ENCODE measurements at places on chromosomes 3 and 15.
A peak's percentile ranks its signal among the peaks of the same experiment; 100 is the strongest.

GRCh38 chr3:123021996-123022510, 5.5 kb downstream of the SEMA5B start:
- DNase-seq: no peak

GRCh38 chr3:155407331-155407730, 113.8 kb upstream of the STRIT1 start:
- no peak for DNase-seq

DNA sequence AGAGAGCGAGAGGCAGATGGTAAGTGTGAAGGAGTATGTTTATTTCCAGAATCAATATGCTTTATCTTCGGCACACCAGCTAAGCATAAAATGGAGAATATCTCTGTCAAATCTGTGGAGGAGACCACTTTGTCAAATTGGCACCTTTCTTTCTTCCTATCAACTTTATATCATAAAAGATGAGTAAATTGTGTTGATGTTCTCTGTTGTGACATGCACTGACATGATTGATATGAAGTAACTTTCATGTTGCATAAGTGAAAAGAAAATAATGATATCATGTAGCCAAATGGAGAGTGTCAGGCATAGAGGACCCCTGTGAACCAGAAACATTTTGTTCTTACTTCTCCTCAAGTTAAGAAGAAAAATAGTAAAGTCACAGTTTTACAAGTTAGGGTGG, 753.8 kb downstream of the ZNF385D start:
- no peak for DNase-seq

GRCh38 chr3:59654123-59654479, 604.3 kb upstream of the CFAP20DC start:
- DNase-seq: no peak

DNA sequence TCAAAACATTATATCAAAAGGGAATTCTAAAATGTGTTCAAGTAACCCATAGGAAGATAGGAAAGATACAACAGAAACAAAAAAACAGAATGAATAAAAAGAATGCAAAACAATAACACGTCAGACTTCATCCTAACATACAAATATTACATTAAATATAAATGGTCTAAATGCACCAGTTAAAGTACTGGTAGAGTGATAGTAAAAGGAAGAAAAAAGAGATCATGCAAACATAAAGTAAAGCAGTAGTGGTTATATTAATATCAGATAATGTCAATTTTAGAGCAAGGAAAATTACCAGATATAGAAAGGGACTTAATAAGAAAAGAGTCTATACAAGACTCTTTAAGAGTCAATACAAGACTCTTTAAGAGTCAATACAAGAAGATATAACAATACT, 755.7 kb downstream of the MCTP2 start:
- DNase-seq: no peak

DNA sequence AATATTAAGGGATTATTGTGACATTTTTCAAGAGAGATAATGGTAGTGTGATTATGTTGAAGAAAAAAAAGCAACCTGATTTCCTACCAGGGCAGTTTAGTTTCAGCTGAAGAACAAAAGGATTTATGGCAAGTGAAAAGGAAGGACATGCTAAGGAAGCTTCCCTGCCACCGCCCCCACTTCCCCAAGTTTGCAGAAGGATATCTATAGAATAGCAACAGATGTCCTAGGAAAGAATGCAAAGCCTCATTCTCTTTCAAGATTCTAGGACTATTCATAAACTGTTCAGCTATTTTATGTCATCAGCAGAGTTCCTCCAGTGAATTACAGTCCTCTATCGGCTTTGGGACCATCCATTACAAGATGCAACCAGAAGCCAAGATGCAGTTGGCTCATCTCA, 160.8 kb downstream of the SATB1 start:
- no peak for DNase-seq

- DNase-seq: no peak
These were observed 459.6 kb upstream of the NECTIN3 start for GRCh38 chr3:110612045-110612444.

GRCh38 chr3:7733933-7734332, 767.7 kb upstream of the LMCD1 start:
- no peak for DNase-seq

DNA sequence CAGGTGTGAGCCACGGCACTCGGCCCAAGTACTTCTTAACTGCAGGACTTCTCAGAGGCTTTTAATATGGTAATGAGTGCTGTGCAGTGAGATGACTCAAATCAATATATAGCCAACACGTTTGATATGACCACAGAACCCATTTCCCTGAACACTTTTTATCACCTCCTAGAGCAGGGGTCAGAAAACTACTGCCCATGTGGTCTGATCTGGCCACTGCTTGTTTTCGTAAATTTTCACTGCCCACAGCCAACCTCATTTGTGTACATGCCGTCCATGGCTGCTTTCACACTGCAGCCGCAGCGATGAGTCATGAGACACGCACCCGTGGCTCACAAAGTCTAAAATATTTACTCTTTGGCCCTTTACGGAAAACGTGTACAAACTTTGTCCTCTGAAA, 179.2 kb downstream of the RORA start:
- DNase-seq: no peak

DNA sequence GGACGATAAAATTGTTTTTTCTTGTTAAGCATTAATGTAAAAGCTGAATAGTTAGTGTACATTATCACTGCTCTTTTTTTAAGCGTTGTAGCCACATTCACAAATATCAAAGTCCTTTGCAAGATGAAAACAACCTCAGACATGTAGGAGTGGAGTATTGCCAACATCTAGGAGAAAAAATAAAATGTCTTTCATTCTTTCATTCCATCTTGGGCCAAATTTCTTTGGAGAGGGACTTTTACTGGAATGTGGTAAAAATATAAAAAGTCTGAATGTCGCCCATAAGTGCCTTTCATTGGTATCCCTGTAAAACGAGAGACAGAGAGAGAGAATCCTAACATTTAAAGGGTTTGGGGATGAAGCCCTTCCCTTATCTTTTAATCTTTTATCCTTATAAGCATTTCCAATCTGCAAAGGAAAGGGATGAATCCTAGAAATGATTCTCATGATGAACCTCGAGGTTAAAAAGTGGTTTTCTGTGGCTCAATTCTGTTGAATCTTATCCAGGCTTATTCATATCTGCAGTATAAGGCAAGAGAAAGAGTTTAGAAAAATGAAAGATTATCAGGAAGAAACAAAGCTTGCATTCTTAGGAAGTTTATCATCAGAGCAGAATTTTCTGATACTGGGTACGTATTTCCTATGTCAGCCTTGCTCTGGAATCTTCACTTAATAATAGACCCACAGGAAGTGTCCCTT, 1031.7 kb downstream of the MCTP2 start:
- DNase-seq: no peak

GRCh38 chr3:171548917-171549316, 88.7 kb upstream of the TNIK start:
- no peak for DNase-seq

- no peak for DNase-seq
These were observed 53.7 kb downstream of the CD47 start for GRCh38 chr3:108036984-108037741.

- no peak for DNase-seq
These were observed 161.1 kb downstream of the CACNA2D3 start for GRCh38 chr3:54283470-54283869.

DNA sequence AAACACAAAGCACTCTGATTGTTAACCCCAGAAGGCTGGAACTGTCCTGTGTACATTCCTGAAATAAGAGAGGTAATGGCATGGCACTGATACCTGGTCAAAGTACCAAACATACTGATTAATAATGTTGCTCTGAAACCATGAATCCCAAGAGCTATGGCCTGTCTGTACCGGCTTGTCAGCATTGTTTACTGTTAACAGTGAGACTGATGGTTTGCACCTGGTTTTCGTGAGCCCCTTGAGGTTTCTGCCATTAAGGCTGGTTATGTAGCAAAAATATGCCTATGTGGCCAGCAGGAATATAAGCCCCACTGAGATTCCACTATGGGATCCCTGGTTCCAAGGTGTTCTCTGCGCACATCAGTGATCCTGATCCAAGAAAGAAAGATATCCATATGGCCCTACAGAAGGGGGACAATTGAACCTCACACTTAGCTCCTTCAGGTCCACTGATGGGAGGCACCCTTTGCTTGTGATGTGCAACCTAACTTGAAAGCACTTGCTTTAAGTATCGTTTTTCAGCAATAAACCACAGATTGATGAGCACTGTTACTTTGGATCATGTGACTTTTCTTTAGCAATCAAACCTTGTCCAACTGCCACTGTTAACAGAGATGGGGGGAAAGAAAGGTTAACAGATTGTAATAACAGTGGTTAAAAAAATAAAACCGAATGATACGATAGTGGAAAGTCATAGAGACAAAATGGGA, 65.2 kb downstream of the TBL1XR1 start:
- no peak for DNase-seq

DNA sequence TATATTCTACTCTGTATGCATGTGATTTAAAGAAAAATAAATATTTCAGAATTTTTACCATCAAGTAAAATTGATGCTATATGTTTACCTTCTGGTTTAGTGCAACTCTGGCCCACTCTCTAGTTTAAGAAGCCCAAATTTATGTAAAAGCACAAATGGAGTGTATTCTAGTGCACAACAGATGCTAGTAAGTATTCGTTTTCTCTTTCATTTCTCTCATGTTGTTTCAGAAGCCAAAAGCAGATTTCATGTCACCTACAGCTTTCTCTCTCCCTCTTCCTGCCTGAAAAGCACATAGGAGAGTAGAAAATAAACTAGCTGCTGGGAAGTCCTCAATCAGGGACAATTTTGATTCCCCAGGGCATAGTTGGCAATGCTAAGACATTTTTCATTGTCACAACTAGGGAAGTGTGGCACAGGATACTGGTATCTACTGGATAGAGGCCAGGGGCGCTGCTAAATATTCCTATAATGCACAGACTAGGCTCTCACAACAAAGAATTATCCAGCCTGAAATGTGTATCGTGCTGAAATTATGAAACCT, 147.4 kb upstream of the ARHGEF26 start:
- no peak for DNase-seq

DNA sequence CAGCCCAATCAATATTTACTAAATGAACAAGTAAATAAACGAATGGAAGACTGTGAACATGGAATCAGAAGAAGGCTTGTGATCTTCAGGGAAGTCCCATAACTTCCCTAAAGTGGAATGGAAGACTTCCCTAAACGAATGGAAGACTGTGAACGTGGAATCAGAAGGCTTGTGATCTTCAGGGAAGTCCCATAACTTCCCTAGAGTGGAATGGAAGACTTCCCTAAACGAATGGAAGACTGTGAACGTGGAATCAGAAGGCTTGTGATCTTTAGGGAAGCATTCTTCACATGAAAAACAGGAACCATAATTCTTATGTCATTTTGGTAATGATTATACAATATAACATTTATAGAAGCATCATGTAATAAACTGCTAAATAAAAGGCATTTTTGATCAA, 38.8 kb downstream of the EOGT start:
- no peak for DNase-seq

DNA sequence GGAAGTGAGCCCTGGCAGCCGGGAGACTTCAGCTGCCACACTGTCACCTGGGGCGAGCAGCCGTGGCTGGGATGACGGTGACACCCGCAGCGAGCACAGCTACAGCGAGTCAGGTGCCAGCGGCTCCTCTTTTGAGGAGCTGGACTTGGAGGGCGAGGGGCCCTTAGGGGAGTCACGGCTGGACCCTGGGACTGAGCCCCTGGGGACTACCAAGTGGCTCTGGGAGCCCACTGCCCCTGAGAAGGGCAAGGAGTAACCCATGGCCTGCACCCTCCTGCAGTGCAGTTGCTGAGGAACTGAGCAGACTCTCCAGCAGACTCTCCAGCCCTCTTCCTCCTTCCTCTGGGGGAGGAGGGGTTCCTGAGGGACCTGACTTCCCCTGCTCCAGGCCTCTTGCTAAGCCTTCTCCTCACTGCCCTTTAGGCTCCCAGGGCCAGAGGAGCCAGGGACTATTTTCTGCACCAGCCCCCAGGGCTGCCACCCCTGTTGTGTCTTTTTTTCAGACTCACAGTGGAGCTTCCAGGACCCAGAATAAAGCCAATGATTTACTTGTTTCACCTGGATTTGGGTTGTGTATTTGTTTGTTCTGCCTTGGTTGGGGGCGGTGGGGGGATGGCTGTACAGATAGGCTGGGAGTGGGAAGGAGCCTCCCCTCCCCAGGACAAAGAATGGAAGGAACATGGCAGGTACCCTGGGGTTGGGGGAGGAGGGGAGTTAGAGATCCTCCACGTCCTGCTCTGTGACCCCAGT, 2.9 kb upstream of the GRM2 start:
- no peak for DNase-seq

GRCh38 chr3:115968871-115969270, 345.6 kb downstream of the GAP43 start:
- DNase-seq: no peak

DNA sequence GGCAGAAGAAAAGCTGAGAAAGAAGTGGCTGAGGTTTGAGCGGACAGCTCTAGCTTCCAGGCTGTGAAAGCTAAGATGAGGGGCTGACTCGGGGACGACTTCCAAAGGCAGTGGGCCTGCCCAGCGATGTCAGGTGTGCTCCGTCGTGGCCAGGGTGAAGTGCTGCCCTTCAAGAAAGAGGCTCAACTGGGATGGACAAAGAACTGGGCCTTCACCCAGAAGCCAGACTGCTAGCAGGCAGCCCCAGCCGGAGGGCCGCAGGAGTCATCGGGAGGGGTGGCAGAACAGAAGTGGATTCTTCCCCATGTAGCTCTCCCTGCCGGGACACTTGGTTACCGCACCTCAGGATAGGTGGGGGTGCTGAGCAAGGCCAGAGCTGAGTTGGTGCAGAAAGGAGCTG, 13.1 kb upstream of the SEC13 start:
- DNase-seq: no peak

- no peak for DNase-seq
These were observed 14.4 kb downstream of the SECISBP2L start for GRCh38 chr15:49031804-49032203.

DNA sequence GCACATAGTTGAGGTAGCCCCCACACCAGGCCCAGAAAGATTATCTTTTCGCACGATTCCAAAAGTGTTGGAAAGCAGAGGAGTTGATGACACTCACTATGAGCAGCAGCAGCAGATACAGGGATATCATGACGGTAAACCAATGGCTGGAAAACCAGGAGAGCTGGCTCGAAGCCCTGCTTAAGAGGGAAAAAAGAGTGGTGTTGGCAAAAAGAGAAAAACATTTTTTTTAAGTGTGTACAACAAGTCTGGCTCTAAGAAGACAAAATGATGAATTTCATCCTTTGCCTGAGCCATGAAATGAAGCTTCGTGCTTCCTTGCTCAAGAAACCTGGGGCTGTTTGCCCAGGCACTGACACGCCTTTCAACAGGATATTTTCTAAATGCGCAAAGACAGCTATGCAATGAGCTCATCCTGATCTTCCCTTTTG, 27.3 kb downstream of the PARP16 start:
- DNase-seq: peak; percentile 38
